ENCODE measurements at places on chromosomes 4 and X.

DNA sequence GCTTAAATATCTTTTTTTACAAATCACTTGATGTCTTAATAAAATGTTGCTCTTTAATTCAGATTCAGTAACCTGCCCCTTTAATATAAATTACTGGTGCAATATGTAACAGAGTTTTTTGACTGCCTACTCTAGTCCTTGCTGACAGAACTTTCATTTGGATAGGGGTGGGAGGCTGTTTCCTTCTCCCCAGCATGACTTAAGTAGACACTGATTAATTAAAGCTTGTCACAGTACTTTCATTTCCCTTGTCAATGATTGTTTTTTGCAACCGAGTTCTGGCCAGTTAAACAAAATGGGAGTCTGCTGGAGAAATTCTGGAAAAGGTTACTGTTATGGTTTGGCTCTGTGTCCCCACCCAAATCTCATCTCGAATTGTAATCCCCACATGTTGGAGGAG, 37.3 kb upstream of the BBS12 start:
- no peak for DNase-seq

GRCh38 chrX:139642241-139642927, 65.6 kb downstream of the MCF2 start:
- DNase-seq = peak; percentile 2

- no peak for DNase-seq
These were observed 214.7 kb downstream of the CBR4 start for GRCh38 chr4:168795346-168795745.

GRCh38 chrX:131572372-131573014, 28.6 kb downstream of the OR13H1 start:
- DNase-seq = no peak

- DNase-seq = no peak
These were observed 12.2 kb downstream of the PAICS start for GRCh38 chr4:56448301-56448700.
